ENCODE measurements at places on chromosomes 13 and 19.

- DNase-seq = peak; percentile 95
Measured at GRCh38 chr19:48970923-48971395, 5.8 kb downstream of the FTL start.

GRCh38 chr13:48909056-48909389 lies 66.7 kb upstream of the FNDC3A start:
- DNase-seq = no peak

DNA sequence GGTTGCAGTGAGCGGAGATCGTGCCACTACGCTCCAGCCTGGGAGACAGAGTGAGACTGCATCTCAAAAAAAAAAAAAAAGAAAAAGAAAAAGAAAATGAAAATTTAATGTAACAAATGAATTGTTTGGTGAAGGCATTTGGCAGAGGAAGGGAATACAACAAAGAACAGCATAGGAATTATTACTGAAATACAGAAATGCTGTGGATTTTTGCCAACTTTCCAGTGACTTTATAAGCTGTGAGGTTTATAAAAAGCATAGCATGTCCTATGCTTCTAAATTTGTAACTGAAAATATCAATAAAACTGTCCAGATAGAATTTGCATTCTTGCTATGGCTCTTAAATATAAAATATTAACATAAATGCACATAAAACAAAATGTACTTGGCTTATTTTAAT lies 112.9 kb upstream of the IRS2 start:
- no peak for DNase-seq

DNA sequence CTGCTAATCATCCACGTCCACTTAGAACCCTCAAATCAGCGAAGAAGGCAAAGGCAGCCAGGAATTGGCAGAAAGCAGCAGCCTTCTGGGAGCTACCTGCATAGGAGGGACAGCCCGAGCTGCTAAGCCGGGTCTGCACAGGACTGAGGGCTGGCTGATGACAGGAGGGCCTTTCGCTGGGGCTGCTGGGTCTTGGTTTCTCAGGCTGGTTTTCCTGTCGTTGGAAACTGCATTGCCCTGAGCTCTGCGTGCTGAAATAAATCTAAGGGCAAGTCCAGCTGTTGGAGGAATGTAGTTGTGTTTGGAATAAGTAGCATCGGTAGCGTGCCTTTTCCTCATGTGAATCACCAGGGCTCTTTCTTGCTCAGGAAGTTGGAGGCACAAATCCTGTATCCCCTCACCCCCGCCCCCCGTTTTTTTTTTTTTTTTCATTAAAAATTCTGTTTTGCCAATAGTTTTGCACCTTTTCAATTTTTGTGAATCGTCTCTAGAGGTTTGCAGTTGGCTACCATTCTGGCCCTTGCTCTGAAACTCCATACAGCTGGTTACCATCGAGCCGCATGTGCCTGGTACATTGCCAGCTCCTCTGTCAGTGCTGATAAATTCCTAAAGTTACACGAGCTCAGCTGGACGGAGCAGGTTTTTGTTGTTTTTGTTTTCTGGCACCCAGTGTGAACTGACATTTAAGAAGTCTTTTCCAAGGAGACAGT lies 193.9 kb upstream of the RNF113B start:
- no peak for DNase-seq

GRCh38 chr13:108700422-108701170 lies 71.2 kb downstream of the MYO16 start:
- no peak for DNase-seq

GRCh38 chr13:50679321-50679720 lies 164.2 kb downstream of the DLEU7 start:
- no peak for DNase-seq

DNA sequence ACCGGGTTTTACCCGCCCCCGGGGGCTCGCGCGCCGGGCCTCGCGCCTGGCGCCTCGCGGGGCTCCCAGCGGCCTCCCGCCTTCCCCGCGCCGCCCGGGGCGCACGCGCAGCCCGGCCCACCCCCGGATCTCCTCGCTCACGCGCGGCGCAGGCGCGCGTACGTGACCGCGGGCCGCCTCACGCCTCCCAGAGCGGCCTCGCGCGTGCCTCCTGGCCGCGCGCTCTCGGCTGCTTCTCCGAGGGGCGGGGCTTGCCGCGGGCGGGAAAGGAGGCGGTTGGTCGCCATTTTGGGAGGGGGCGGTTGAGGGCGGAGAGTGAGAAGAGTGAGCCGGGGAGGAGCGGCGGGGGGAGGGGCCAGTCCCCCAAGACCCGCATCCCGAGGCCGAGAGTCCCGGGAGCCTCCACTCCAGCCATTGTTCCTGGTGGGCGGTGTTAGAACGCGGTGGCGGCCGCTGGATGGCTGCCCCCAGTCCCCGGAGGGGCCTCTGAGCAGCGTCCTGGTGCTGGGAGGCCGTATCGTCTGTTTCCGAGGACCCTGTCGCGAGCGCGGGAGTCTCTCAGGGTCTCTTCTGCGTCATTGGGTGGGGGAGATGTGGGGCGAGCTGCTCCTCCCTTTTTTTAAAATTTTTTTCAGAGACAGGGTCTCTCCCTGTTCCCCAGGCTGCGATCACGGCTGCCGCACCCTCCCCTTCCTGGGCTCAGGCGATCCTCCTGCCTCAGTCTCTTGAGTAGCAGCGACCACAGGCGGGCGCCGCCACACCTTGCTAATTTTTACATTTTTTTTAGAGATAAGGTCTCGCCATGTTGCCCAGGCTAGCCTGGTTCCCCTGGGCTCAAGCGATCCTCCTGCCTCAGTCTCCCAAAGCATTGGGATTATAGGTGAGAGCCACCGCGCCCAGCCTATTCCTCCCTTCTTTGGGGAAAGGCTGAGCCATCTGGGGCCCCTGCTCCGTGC lies at the start of gene ZNF541:
Gene ZNF541 (minus strand): TSS at position 78 of the 956 bp plus-strand sequence. CDS start 17,292 bp downstream, outside the sequence.
- peak; percentile 80 for DNase-seq

- peak; percentile 57 for DNase-seq
Measured at GRCh38 chr19:55809381-55810058, 22.3 kb downstream of the NLRP11 start.

DNA sequence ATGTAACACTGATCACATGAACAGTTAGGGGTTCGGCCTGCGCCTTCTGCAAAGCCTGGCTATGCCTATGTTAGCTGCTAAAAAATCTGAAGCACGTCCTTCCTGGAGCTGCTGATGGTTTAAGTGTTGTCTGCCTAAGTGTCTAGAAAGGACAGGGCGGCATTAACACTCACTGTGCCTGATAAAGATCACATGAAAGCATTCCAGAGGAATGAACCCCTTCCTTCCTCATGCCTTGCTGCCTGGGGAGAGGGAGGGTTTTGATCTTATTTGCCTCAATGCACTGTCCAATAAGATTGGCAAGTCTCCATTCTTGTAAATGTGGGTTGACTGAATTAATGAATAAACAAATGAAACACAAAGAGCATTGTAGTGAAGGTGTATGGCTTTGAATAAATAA lies 5.2 kb downstream of the DOCK9 start:
- DNase-seq = no peak

DNA sequence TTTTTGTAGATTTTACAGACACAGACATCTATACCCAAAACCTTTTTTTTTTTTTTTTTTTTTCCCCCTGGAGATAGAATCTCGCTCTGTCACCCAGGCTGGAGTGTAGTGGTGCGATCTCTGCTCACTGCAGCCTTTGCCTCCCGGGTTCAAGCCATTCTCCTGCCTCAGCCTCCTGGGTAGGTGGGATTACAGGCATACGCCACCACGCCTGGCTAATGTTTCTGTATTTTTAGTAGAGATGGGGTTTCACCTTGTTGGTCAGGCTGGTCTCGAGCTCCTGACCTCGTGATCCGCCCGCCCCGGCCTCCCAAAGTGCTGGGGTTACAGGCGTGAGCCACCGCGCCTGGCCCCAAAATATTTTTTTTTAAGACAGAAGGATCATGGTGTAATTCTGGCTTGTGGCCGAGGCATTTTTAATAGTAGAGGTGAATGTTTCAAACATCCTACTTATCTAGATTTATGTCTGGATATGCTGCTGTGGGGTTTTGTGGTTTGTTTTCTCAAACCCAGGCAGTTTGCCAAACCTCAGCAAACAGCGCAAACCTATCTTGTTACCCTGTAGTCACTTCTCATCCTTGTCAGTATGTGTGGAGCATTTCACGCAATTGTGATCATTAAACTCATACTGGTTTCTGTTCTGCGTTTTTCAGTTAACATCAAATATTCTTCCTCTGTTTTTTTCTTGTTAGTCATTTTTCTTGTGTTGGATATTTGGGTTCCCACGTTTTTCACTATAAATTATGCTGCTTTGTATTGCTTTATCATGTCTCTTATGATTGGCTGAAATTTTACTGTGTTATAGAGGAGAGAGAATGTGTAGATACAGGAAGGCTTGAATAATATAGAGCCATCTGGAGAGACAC lies 36.2 kb upstream of the GARRE1 start:
- peak; percentile 73 for DNase-seq

- no peak for DNase-seq
Measured at GRCh38 chr19:41569481-41570150, 6.3 kb upstream of the CEACAM21 start.

- DNase-seq = peak; percentile 77
Measured at GRCh38 chr13:73984949-73985691, 149.1 kb downstream of the KLF12 start.

- no peak for DNase-seq
Measured at GRCh38 chr13:41621716-41622431, 164.5 kb downstream of the RGCC start.

GRCh38 chr19:41263042-41263849 lies 926 bp upstream of the HNRNPUL1 start:
- peak; percentile 89 for DNase-seq

GRCh38 chr19:30086916-30087315 lies 144.9 kb downstream of the URI1 start:
- no peak for DNase-seq

GRCh38 chr19:57271280-57271679 lies 9.0 kb upstream of the ZNF460 start:
- DNase-seq = no peak

- DNase-seq = no peak
Measured at GRCh38 chr19:10929402-10929794, 787 bp downstream of the TIMM29 start.

GRCh38 chr13:77333594-77333993 lies 6.7 kb upstream of the MYCBP2 start:
- no peak for DNase-seq

GRCh38 chr13:110397436-110398115 lies 90.5 kb downstream of the COL4A2 start:
- DNase-seq = no peak

Measured in stimulated activated CD8-positive, alpha-beta memory T cell treated with anti-CD3 and anti-CD28 coated beads, Interleukin-4, amount 100 ng/mL, for 48 hours (primary cell).